Stimulated activated CD8-positive, alpha-beta memory T cell treated with anti-CD3 and anti-CD28 coated beads, Interleukin-15, amount 100 ng/mL, for 48 hours (primary cell): ENCODE measurements at places on chromosomes 16 and 17.

DNA sequence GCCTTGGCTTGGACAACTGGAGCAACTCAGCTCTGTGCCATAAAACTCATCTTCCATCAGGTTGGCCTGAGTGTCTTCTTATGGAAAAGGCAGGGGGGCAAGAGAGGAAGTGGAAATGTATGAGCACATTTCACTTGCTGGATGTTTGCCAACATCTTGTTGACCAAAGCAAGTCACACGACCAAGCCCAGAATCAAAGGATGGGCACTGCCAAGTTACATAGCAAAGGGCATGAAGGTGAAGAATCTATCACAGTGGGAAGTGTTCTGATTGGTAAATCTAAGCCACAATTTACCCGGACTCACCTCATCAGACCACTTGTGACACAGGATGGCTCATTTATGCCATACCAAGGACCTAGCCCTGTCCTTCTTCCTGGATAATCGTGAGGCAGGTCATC lies 310.5 kb upstream of the IRX5 start:
- DNase-seq, result no peak

GRCh38 chr16:24191876-24192402 lies 64.2 kb upstream of the CACNG3 start:
- DNase-seq, result no peak

GRCh38 chr17:32590974-32591373 lies 104.2 kb downstream of the CDK5R1 start:
- DNase-seq, result no peak

DNA sequence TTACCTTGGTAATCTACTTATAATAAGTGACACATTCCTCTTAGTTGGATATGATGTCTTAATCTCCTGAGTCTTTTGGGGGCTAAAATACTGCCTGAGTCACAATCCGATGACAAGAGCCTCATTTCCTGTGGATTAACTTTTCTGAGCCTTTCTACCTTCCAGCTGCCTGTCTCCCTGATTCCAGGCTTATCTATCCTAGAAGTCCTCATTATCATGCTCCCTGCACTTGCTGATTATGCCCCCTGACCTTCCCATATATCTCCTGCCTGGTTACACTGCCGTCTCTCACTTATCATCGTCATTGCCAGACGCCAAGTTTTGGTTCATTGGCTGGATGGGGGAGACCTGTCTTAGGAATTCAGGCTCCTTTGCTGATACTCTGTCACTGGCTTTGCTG lies 727.4 kb upstream of the CA10 start:
- no peak for DNase-seq

GRCh38 chr17:19558946-19559345 lies 25.3 kb downstream of the SLC47A1 start:
- no peak for DNase-seq

GRCh38 chr16:82832821-82833220 lies 206.1 kb downstream of the CDH13 start:
- DNase-seq, result no peak

DNA sequence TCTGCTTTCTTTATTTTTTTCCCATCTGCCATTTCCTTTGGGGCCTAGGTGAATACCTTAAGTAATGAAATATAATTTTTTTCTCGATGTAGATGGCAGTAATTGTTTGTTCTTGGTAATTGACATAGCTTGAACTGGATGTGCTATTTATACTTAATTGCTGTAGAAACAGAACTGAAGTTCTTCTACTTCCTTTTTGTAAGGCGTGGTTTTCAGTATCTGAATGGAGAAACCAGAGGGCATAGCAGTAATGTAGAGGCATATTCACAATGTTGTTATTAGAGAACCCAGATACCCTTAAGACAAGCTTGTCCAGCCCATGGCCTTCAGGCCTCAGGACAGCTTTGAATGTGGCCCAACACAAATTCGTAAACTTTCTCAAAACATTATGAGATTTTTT lies 16.4 kb downstream of the ATP6V0A1 start:
- DNase-seq, result no peak
